PC-9 (cell line): ENCODE measurements at places on chromosomes 3 and 15.
A peak's percentile ranks its signal among the peaks of the same experiment; 100 is the strongest.

- no peak for DNase-seq
Measured at GRCh38 chr15:83816124-83816883, 162.4 kb downstream of the ADAMTSL3 start.

GRCh38 chr15:93608643-93609148 lies 519.7 kb upstream of the RGMA start:
- DNase-seq = no peak

- no peak for DNase-seq
Measured at GRCh38 chr3:12436514-12437220, 47.6 kb upstream of the TSEN2 start.

DNA sequence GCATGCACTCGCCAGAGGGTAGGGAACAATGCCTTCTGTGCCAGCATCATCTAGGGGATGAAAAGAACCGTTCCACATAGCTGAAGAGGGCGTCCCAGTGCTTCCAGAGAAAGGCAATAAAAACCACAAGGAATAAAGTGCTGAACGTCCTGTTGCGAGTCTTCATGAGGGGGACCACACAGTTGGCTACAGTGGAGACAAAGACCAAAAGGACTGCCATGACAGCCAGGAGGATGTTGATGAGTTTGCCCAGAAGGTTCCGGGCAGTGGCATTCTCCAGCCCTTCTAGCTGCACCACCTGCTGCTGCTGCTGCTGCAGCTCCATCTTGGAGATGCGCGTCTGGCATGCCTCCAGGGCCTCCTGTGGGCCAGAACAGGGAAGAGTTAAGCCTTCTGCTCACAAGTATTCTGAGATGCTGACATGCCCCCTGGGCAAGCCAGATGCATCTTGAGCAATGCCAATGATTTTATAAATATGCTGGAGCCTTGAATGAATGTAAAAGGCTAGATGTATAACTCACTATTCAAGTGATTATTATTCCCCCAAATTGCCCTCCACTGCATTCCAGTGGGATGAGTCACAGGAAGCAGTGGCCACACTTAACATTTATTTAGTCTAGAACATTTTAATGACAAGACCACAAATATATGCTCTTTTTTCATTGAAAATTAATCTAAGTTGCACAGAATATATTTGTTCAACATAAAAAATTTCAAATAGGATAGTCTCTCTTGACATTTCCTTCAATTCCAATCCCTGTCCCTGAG lies 45.1 kb upstream of the PLXND1 start:
- peak; percentile 95 for DNase-seq
